ENCODE measurements at places on chromosomes 3 and 15. TPM values are rescaled to one million over a fixed set of nuclear protein-coding genes. Genes with fewer than 3 reads are reported as not detected.

DNA sequence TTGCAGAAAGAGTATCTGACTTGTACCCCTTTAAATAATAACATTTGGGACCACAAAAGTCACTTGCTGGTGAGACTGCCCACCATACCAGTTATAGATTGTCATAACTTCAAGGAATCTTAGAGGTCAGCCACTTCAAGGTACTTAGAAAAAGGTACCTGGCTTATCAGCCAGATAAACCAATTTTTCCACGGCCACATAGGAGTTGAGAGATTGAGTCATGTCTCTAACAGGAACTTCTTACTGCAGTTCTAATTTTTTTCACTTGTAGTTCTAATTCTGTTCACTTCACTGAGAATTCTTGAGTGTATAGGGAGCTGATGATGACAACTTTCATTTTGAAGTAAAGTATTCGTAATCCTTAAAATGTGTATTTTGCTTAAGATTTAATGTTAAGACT is 317.1 kb upstream of the CBLB start:
- DNase-seq = no peak
- no peaks in the 10 kb centered on the region for H3K4me1 ChIP-seq
- no peaks in the 10 kb centered on the region for H3K27me3 ChIP-seq

DNA sequence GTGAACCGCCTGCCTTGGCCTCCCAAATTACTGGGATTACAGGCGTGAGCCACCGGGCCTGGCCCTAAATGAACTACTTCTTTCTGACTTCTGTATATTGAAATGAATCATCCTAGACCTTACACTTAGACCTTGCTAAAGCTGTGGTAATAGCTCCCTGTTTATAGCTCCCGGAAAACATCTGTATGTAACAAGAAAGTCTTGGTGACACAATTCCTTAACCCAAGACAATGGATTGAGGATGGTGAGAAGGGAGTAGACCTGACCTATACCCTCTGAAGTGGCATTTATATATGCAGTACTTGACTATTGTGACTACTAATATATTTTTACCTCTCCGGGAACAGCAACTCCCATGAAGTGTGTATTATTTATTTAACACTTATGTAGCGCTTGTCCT is 48.0 kb upstream of the TBL1XR1 start:
- no peak overlapping the region for H3K27ac ChIP-seq
- no peak overlapping the region for H3K4me3 ChIP-seq
- H3K36me3 ChIP-seq = no peaks in the 10 kb centered on the region
- no peaks in the 10 kb centered on the region for H3K27me3 ChIP-seq

Gene PIERCE2
- total RNA-seq = 0.36 TPM

DNA sequence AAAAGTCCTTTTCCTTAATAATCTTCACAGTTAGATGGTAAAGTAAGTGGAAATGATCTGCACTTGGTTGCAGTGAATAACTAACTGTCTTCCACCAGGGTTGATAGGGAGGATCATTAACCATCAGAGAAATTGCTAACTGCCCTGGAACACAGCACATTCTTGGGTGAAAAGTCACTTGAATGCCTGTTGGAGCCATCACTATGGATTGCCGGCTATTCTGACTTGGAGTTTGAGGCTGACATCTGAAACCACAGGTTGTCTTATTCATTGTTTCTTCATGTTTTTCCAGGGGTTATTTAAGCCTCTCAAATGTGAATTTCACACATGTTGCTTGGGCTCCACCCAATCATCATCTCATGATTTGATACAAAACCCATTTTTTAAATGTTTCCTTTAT is 901.4 kb downstream of the MCTP2 start:
- H3K27ac ChIP-seq = no peak overlapping the region
- peaks cover 5% of the 10 kb centered on the region for H3K4me1 ChIP-seq
- no peaks in the 10 kb centered on the region for H3K36me3 ChIP-seq
- no peak overlapping the region for H3K4me3 ChIP-seq

GRCh38 chr3:42273361-42273760 is 7.4 kb upstream of the CCK start:
- no peaks in the 10 kb centered on the region for H3K4me1 ChIP-seq
- no peak for DNase-seq
- H3K4me3 ChIP-seq = no peak overlapping the region
- no peaks in the 10 kb centered on the region for H3K36me3 ChIP-seq

DNA sequence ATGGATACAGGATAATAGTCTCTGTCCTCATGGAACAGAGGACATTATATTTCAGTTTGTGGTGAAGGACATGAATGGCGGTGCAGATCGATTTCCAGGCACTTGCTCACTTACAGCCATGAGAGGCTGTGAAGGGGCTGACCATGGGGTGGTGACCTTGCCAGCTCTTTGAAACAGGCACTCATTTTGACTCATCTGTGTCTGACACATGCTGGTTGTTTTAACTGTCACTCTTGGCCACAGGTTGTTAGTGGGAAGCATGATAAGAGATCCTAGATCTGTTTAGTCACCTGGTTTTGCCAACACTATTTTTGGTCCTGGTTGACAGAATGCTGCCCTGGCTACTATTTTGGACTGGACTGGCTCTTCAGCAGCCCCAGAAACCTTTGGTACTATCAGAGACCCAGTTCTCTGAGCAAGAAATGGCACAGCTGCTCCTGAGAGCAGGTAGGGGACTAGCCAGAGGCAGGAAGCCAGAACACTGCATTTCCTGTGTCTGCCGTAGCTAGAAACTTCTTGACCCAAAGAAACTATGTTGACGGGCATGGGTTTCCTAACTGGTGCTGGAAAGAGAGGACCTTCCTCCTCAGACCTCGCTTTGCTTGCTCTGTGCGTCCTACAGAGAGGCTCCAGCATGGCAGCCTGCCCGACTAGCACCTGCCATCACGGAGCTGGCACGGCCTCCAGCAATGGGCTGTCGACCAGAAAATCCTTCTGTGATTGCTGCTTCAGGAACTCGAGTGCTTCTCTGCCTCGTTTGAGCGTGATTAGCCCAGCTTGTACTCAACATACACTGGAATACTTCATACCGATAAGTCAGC is 6.3 kb downstream of the PXYLP1 start:
- no peak overlapping the region for H3K27ac ChIP-seq
- DNase-seq = no peak
- H3K27me3 ChIP-seq = no peaks in the 10 kb centered on the region
- H3K36me3 ChIP-seq = peaks cover 2% of the 10 kb centered on the region

Gene DAG1
- 30.8 TPM for total RNA-seq

DNA sequence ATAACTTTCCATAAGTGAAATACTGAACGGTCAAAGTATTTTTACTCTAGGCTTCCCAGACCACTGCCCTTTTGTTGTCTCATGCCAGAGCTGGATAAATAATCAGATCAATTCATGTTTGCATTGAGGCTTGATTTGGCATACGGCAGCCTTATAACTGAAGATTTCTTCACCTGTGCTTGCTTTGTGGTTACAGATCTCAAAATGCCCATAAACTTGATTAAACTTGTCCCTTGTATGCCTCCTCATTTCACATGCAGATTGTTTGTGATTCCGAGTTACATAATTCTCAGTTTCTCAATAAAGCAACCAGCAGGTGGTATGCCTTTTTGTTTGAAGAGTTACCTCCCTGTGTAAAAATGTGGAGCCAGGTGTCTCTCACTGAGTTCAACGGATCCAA is 211.4 kb upstream of the LRIG1 start:
- H3K4me1 ChIP-seq = no peaks in the 10 kb centered on the region
- no peak overlapping the region for H3K4me3 ChIP-seq
- H3K27me3 ChIP-seq = no peaks in the 10 kb centered on the region
- DNase-seq = no peak
- no peaks in the 10 kb centered on the region for H3K36me3 ChIP-seq
- H3K27ac ChIP-seq = no peak overlapping the region

- DNase-seq = peak; percentile 31
- H3K36me3 ChIP-seq = no peaks in the 10 kb centered on the region
- H3K27ac ChIP-seq = no peak overlapping the region
- peaks cover 9% of the 10 kb centered on the region for H3K4me1 ChIP-seq
Measured at GRCh38 chr3:4828279-4829030, 150.8 kb upstream of the BHLHE40 start.

Measured in IMR-90 (cell line).